ENCODE measurements at places on chromosomes 6 and 20. TPM values are rescaled to one million over a fixed set of nuclear protein-coding genes. Genes with fewer than 3 reads are reported as not detected.

Gene SYTL3
- polyA plus RNA-seq, result 5.9 TPM

- no peak within 1 kb of the TSS for H3K4me3 ChIP-seq
- H3K27ac ChIP-seq, result no peak within 1 kb of the TSS
- no peaks in the 10 kb centered on the region for H3K27me3 ChIP-seq
- DNase-seq, result no peak
- no peaks in the 10 kb centered on the region for H3K36me3 ChIP-seq
- H3K4me1 ChIP-seq, result no peaks in the 10 kb centered on the region
Observed at GRCh38 chr6:138377844-138378243, at the start of gene SMIM28. SMIM28 (plus strand) TSS chr6:138377905; CDS start chr6:138378073, 168 bp downstream.

GRCh38 chr6:126444659-126445273, 104.9 kb downstream of the CENPW start:
- no peak for DNase-seq
- no peaks in the 10 kb centered on the region for H3K27me3 ChIP-seq
- no peaks in the 10 kb centered on the region for H3K36me3 ChIP-seq
- no peaks in the 10 kb centered on the region for H3K4me1 ChIP-seq

- H3K27ac ChIP-seq, result no peak overlapping the region
- DNase-seq, result no peak
- H3K27me3 ChIP-seq, result no peaks in the 10 kb centered on the region
- H3K4me3 ChIP-seq, result no peak overlapping the region
Observed at GRCh38 chr6:89172131-89172530, 26.3 kb downstream of the PM20D2 start.

DNA sequence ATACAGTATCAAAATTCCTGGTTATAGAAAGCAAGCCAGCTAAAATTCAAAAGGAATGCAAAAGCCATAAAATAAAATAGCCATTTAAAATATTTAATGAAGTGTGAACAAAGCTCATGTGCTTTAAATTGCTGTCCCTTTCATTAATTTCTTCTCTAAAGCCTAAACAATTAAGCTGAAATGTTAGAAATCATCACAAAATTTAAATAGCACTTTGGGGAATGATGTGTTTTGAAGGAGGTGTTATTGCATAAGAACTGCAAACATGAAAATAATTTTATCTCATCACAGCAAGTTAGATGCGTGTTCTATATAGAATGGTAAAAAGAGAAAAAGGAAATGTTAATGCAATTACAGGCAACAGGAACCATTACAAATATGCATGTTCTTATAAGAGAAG, 111.0 kb downstream of the RIMS1 start:
- no peak overlapping the region for H3K4me3 ChIP-seq
- no peak for DNase-seq
- H3K27ac ChIP-seq, result no peak overlapping the region
- H3K27me3 ChIP-seq, result no peaks in the 10 kb centered on the region

GRCh38 chr6:156779206-156780094, 2.3 kb downstream of the ARID1B start:
- peaks cover 72% of the 10 kb centered on the region for H3K4me1 ChIP-seq
- no peaks in the 10 kb centered on the region for H3K27me3 ChIP-seq
- H3K27ac ChIP-seq, result peak overlapping the region; percentile 98
- H3K4me3 ChIP-seq, result peak overlapping the region; percentile 90
- H3K36me3 ChIP-seq, result no peaks in the 10 kb centered on the region

- H3K4me1 ChIP-seq, result no peaks in the 10 kb centered on the region
- no peak overlapping the region for H3K4me3 ChIP-seq
- H3K27me3 ChIP-seq, result no peaks in the 10 kb centered on the region
- no peaks in the 10 kb centered on the region for H3K36me3 ChIP-seq
- DNase-seq, result no peak
- H3K27ac ChIP-seq, result no peak overlapping the region
Observed at GRCh38 chr6:83464381-83465140, 33.7 kb upstream of the ME1 start.

Gene DDX43
- 0.44 TPM for polyA plus RNA-seq

GRCh38 chr20:44600758-44601201, 18.4 kb downstream of the PKIG start:
- H3K27me3 ChIP-seq, result no peaks in the 10 kb centered on the region
- peak overlapping the region; percentile 37 for H3K27ac ChIP-seq
- H3K4me3 ChIP-seq, result no peak overlapping the region
- no peak for DNase-seq
- peaks cover 93% of the 10 kb centered on the region for H3K4me1 ChIP-seq

GRCh38 chr20:44803383-44803941, 6.9 kb downstream of the RIMS4 start:
- H3K27ac ChIP-seq, result no peak overlapping the region
- H3K4me1 ChIP-seq, result no peaks in the 10 kb centered on the region
- H3K27me3 ChIP-seq, result no peaks in the 10 kb centered on the region
- H3K4me3 ChIP-seq, result no peak overlapping the region

DNA sequence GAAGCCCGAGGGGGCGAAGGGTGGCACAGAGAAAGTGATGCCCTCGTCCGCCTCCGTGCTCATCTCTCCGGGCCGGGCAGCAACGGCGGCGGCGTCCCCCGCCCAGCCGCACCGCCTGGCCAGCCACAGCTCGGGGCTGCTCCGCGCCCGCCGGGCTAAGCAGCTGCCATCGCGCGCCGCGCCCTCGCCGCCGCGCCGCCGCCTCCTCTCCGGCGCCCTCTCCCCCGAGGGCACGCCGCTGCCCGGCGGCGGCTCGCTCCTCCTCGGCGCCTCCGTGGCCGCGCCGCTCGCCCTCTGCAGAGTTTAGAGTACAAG, 225 bp downstream of the MAP3K5 start:
- H3K36me3 ChIP-seq, result no peaks in the 10 kb centered on the region
- H3K4me3 ChIP-seq, result peak overlapping the region; percentile 91
- no peak for DNase-seq

Measured in spleen (tissue), 13 donors.